ENCODE measurements at places on chromosomes 5 and 9. TPM values are rescaled to one million over a fixed set of nuclear protein-coding genes. Genes with fewer than 3 reads are reported as not detected.

GRCh38 chr9:70222354-70222753, 36.4 kb upstream of the SMC5 start:
- no peak for ATAC-seq

DNA sequence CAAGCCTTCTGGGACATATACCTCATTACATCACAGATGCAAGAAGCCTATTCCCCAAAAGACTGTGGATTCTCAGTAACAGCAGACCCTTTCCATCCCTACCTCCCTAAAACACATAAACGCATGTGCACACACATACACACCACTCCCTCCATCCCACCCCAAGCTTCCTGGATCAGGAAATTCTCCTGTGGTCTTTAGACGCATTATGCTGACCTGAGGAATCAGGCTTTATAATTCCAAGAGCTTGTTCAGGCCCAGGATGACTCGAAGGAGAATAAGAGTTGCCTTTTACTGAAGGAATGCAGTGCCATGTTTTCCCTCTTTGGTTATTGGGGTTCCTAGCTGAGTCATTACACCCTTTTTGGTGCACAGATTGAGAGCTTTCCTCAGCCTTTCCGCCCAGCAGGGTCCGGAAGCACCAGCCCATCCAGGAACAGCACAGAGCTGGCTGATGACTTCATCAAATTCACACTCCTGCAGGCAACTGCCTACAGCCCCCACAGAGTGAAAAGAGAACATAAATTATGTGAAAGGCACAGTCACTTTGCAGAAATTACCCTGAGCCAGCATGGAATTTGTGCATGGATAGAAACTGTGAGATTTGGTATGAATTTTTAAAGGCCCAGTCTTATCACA, 385.0 kb upstream of the TRPC7 start:
- ATAC-seq = no peak

DNA sequence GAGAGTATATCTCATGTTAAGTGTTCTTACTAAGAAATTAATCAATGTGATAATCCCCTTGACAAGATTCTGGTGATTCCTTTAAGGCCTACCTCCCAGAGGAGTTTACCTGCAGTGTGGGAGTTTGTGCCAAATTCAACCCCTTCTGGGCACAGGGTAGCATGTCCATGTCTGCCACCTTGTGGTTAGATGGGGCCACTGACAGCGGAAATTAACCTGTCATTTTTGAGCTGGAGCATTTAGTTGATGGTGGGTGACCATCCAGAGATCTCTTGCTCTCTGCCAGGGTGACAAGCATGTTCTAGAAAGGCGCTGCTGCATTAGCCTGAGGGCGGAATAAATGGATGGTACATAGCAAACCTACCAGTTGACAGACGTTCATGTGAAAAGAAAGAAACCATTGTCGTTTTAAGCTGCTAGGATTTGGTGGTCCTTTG, 132.2 kb downstream of the FBXO4 start:
- ATAC-seq = peak; percentile 62

- ATAC-seq = peak; percentile 35
Observed at GRCh38 chr5:96788112-96788749, 19.5 kb downstream of the ERAP1 start.

GRCh38 chr5:174383210-174384167, 338.0 kb downstream of the NSG2 start:
- ATAC-seq = peak; percentile 17

DNA sequence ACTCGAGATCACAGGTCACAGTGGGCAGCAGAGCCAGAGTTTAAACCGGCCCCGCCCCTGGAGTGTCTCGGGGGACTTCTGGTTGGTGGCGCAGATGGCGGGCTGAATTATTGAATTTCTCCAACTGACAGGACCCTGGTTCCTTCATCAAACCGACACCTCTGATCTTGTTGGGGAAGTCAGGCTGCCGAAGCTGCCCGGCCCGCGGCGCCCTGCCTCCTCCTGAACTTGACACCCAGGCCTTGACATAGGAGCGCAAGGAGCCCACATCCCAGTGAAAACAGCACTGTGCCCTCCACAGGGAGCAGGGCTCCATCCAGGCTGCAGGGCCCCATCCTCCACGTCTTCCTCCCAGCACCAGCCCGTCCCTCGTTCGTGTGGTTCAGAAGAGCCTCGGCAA, 105.2 kb downstream of the OLFM1 start:
- ATAC-seq = no peak

DNA sequence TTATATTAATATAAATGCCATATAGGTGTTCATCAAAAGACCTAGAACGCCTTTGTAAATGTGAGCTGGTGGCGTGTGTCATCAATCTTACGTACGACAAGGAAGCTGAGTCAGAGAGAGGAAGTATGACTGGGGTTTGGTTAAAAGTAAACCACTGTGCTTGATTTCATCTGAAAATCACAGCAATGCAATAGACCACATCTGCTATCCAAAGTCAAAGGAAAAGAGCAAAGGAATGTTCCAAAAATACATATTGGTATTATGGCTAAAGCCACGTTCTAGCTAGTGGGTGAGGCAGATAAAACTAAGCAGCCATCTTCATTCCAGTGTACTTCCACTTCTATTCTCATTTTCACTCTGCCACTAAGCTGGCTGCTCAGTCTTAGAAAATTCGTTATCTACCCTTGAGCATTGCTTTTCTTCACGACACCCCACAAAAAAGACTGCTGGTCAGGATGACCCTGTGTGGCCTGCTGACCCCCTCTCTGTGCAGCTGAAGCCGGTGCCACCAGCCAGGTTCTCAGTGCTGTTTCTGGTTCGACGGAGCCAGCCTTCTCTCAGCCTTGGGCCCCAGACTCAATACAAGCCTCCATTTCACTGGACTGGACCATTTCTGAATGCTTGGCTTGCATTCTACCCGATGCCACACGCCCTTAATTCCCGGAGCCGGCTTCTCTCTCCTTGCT, 23.8 kb downstream of the SHC3 start:
- ATAC-seq = peak; percentile 74

DNA sequence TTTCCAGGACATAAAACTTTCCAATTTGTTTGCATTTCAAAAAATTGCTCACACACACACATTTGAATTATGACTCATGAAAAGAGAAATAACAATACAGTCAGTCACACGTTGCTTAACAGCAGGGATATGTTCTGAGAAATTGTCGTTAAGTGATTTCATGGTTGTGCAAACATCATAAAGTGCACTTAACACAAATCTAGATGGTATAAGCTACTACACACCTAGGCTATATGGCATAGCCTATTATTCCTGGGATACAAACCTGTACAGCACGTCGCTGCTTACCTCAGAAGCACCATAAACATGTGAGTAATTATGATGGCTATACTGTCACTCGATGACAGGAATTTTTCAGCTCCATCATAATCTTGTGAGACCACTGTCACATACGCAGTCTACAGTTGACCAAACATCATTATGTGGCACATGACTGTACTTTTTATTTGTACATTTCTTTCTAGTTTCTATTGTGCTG, 378.2 kb downstream of the ACTL7B start:
- peak; percentile 81 for ATAC-seq

DNA sequence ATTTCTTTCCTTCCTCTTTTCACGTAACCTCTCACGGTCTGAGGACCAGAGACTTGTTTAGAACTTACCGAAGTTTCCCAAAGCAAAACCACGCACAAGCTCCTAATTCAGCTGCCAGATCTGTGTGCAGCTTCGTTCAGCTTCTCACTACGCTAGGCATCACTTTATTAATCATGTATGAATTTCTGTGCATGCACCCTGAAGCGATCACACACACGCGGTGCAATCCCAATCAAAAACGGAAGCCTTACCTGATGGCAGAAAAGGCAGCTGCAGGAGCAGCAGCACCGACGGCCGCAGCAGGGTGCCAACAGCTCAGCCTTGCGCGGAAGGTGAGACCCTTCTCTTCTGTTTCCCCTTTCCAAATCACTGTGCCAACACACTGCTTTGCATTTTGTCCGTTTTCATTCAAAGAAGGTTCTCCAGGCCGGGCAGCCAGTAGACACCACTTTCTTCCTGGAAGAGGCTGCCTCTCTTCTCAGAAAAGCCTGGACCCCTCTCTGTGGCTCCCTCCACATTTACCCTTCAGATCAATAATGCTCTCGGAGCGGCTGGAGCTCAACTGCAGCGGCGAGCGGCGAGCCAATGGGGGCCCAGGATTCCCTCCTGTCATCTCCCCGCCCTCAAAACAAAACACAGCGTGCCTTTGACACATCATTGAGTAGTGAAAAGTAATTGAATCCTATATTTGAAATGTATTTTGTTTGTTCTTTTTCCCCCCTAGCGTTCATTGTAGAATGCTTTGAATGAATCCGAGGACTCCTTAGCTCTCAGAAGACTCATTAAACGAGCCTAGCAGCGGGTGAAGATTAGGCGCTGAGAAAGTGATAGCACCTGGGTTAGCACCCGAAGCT, at the start of gene CDH12:
CDH12 (minus strand) TSS at position 538 of the 854 bp plus-strand sequence.
- no peak for ATAC-seq

GRCh38 chr9:98135558-98135934, 16.5 kb upstream of the TRIM14 start:
- peak; percentile 10 for ATAC-seq

- ATAC-seq = no peak
Observed at GRCh38 chr5:75020016-75020656, 32.2 kb downstream of the GCNT4 start.

- ATAC-seq = no peak
Observed at GRCh38 chr9:135516132-135516860, 4.9 kb upstream of the LCN1 start.

DNA sequence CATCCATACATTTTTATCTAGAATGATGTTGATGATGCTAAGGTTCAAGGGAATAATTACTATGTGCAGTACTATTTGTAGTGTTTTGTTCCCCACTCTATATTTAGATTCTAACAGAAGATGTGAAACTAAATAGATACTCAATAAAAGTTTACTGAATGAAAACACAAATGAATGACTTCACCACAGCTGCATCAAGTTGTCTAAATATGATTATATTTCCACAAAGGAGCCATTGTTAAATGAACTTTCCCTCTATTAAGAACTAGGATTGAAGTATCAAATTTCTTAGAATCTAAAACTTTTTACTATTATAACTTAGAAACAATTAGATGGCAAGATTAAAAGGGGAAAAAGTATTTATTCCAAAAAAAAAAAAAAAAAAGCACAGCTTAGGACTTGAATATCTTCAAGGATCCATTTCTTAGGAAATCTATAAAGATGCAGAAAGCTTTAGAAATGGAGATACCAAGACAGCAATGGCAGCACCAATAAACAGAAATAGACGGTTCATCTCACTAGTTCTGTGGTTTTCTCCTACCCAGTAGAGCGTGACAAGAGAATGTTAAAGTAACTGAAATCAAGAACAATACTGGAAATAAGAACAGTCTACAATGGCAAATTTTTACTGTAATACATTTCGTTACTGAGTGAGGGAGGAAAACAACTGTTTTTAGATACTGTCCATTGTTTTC, 347.6 kb downstream of the EBF1 start:
- peak; percentile 23 for ATAC-seq

DNA sequence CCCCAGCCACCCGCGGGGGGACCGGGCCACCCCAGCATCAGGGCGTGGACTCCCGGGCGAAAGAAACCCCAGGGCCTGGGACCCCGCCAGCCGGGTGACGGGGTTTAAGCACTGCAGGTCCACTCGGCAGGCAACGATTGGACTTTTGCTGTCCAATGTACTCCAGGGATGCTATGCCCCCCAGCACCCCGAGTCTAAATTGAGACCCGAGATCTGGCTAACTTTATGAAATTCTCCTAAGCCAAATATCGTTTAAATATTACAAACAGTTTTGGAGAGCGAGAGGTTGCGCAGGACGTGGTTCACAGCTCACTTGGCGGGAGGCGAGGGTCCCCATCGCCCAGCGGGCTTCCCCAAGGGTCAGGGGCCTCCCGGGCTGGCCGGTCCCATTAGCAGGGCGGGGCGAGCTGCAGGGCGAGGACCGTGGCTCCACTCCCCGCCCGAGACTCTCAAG, 384 bp upstream of the MRPS2 start:
- no peak for ATAC-seq

GRCh38 chr9:90827181-90827871, 25.7 kb downstream of the SYK start:
- ATAC-seq = peak; percentile 32

DNA sequence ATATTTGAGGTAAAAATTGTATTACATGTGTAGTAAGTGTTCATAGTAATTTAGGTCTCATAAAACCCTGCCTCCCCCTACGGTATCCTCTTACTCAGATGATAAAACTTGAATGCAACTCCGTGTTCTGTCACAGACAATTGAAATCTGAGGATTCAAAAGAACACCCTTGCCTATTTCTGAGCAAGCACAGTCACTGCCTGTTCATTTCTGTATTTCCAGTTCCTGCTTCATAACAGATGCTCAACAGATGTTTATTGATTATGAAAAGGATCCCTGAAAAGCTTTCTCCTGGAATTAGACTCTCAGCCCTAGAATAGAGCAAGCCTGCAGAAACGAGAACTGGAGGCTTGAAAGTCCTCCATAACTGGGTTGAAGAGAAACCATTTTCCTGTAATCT, 144.1 kb upstream of the SPEF2 start:
- ATAC-seq = no peak

DNA sequence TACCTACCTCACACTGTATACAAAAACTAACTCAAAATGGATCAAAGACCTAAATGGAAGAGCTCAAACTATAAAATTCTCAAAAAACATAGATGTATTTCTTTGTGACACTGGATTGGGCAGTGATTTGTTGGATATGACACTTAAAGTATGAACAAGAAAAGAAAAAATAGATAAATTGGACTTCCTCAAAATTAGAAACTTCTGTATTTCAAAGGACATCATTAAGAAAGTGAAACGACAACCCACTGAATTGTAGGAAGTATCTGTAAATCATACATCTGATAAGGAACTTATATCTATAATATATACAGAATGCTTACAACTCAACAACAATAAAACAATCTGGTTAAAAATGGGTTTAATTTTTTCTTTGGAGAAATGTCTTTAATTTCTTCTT, 96.7 kb downstream of the NRG2 start:
- no peak for ATAC-seq

GRCh38 chr9:16996901-16997491, 126.5 kb upstream of the BNC2 start:
- ATAC-seq = no peak

- ATAC-seq = no peak
Observed at GRCh38 chr5:38414348-38414747, 142.1 kb downstream of the LIFR start.

- peak; percentile 69 for ATAC-seq
Observed at GRCh38 chr9:134379831-134380365, 53.6 kb downstream of the RXRA start.

DNA sequence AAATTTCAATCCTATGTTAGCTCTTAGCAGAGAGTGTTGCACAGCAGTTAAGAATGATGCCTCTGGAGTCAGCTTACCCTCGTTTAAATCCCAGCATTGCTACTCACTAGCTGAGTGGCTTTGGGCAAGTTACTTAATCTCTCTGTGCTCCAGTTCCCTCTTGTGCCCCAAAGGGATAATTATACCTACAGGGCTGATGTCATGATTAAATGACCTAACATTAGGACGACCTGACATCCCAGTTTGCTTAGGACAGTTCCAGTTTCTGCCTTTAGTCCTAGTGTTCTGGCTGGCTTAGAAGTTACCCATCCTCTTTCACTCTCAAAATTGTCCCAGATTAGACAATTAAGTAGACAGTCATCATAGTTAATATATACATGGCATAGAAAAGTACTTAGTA, 4.3 kb upstream of the RAI14 start:
- no peak for ATAC-seq

ARID3C gene
- total RNA-seq = not detected

SPINK6 gene
- 2.9 TPM for total RNA-seq

ZNF354C gene
- 1.2 TPM for total RNA-seq

CKMT2 gene
- total RNA-seq = 0.96 TPM

SMIM3 gene
- total RNA-seq = 17.0 TPM

All from esophagus mucosa (tissue), 1 donor.